ENCODE measurements at places on chromosomes 5 and 9.

- peak; percentile 18 for DNase-seq
Observed at GRCh38 chr9:77215874-77216273, 38.5 kb downstream of the VPS13A start.

DNA sequence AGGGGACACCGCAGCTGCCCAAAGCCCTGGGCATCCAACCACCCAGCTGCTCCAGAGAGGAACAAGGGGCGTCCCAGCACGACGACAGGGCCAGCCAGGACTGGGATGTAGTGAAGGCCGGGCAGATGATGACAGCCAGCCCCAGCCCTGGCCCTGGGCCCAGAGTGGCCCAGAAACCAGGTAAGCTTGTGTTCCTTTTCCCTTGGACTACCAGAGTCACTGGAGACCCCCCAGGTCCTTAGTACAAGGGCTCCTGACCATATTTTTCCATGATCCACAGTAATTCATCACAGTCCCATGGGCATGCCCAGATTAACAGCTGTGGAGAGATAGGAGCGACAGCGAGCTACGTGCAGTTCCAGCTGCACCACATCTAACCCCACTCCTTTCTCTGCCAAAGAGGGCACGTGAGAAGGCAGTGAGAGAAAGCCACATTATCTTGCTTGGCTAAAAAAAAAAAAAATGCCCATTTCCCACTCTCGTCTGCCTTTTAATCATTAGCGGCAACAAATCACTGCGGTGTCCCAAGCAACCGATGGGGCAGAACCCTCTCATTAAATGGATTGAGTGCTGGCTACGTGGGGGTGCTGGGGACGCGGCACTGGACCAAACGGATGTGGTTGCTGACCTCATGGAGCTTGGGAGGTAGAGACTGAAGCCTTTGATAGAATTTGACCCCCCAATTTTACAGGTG, 21.7 kb upstream of the SYNPO start:
- no peak for DNase-seq

DNA sequence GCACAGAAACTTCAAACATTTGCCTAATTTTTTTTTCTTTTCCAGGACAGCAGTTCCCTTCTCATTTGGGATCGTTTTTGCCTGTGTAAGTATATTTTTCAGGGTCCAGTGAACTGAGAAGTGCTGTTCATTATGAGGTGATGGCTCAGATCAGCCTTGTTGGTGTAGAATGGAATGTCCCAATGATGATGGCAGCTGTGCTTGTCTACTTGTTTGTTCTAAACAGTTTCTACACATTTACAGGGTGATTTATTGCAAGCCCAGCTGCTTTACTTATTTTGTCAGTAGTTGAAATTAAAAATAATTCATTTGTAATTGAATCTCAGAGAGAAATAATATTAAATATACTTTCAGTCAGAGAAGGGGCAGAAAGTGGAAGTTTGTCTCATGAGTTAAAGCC, 337.6 kb upstream of the SEMA6A start:
- no peak for DNase-seq

DNA sequence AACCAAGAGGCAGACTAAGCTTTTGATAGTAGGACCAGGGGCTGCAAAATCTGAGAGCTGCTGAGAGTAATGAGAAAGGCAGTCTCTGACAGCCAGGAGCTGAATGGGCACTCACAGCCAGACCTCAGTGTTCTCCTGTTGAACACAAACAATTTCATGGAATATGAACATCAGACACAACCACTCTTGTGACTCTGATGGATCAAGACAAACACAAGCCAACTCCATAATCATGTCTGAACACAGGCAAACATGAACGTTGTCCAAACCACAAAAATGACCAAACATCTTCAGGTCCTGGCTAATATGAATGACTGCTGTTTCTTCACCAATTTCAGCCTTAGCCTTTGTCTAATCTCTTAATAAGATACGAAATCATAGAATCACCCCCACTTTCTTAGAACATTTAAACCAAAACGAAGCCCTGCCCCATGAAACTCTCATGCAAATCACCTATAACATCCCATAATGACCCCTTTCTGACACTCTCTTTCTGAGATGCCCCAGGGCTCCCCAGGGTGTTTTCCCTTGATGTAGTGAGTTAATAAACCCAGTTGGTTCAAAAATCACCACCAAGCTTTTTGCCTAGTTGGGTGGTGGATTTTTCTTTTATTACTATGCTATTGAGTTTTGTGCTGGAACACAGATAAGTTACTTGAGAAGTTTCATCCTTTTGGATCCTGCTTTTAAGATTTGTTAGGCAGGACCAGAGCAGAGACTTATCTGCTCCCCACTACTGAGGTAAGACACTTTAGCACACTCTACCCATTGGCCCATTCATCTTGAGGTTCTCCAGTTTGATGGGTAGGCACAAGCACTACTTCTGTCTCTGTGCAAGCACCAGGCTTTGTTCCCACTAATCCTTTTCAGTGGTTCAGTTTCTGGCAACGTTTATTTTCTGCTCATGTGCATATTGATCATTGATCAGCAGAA, 5.9 kb upstream of the ERAP2 start:
- DNase-seq, result no peak

DNA sequence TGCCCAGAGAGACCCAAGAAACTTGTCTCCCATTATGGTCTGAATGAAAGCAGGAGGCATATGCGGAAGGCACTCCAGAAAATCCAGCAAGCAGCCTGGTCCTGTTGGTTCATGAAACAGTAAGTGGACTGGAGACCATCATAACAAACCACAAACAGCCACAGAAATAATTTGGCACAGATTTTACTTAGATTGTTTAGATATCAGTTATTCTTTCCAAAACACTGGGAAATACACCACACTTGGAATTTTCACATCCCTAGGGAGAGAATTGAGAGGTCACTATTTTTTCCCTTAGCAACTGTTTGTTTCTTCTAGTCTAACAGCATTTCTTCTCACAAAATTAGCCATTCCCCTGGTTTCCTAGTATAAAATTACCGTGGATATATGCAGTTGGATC, 300.8 kb downstream of the OSTF1 start:
- no peak for DNase-seq

DNA sequence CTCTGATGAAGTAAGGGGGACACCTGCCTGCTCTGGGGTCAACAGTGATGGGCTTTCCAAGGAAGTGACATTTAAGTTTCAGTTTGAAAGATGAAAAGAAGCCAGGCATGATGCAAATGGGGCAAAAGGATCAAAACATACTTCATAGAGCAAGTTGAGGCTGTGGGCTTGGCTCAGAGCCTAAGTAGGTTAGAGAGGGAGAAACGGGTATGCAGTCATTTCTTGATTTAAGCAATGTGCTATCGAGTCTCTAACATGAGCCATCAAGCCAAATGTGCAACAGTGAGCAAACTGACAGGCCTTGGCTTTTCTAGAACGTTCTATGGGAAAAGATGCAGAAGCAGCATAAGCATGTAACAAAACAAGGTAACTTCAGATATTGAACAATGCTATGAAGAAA, 80.6 kb downstream of the ADRB2 start:
- DNase-seq, result no peak

Data from fibroblast of skin of right biceps (primary cell).